ENCODE measurements at places on chromosomes 12 and 14.

DNA sequence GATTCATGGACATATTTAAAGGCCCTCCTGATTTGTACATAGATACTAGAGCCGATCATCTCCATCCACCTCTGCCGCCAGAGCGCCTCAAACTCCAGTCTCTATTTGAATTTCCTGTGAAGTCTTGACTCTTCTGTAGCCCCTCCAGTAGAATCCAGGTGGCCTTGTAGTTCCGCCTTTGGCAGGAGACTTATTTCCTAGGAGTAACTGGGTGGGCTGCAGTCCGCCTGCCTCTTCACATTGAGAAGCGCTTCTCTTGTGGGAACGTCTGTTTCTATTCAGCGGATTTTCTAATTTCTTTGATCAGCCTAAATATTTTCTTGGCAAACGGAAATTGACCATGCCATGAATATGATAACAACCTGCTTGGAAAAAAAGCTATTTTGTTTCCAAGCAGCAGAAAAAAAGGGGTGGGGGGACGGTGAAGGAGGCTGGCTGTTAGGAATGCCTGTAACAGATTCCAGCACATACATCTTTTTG lies 9.0 kb upstream of the SIX1 start:
- no peak for DNase-seq

- DNase-seq, result no peak
Observed at GRCh38 chr12:52924764-52925716, 20.2 kb upstream of the KRT8 start.

DNA sequence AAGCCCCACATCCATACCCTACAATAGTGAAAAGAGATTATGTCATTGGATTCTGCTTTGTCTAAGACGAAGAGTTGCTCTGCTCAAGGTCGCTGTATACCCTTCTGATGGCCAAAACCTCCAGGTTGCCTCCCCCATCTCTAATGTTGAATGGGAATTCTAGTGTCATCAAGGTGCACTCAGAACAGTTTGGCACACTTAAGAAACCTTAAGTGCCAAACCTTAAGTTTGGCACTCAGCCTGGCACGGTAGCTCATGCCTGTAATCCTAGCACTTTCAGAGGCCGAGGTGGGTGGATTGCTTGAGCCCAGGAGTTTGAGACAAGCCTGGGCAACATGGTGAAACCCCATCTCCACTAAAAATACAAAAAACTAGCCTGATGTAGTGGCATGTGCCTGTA lies 1245.6 kb upstream of the SEL1L start:
- no peak for DNase-seq

- peak; percentile 21 for DNase-seq
Observed at GRCh38 chr14:49851813-49852212, 775 bp downstream of the NEMF start.

- no peak for DNase-seq
Observed at GRCh38 chr14:97166497-97166896, 369.3 kb downstream of the VRK1 start.

DNA sequence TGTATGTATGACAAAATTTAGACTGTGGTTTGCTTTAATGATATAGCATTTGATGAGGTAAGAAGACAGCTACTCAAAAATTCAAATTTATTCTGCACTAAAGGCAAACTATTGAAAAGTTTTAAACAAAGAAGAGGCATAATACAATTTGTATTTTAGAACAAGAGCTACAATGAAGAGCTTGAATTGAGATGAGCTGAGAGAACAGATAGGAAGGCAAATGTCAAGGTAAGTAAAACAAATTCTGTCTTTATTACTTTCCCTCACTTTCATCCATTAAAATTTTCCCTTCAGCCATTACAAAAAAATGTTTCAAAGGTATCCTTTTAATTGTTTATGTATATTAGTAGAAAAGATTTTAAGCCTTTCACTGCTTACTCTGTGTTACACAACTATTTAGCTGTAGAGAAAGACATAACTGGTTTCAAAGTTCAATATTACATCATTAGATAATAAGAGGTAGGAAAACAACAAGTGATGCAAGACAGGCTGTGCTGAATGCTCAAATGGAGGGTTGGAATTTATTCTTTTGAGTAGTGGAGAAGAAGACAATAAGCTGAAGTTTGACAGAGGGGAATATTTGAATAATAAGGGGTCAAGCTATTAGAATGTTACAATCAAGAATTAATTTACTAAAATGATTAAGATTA lies 1334.1 kb downstream of the FSCB start:
- no peak for DNase-seq

GRCh38 chr12:8064131-8064530 lies 2.0 kb downstream of the C3AR1 start:
- no peak for DNase-seq

DNA sequence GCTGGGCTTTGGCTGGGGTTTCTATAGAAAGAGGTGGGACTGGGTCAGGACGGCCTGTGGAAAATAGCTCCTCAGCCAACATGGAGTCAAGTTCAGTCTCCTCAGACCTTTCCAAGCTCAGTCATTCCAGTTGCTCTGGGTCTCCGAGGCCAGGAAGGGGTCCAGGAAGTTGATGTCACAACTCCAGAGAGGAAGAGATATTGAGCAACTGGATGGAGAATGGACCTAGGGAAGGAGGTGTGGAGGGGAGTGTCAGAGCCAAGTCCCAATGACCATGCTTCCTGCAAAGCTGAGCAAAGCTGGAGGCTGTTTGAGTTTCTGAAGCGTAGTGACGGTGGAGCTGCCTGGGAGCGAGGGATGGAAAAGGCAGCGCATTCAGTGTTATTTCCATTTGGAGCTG lies 86.1 kb downstream of the SLC24A4 start:
- DNase-seq, result no peak

DNA sequence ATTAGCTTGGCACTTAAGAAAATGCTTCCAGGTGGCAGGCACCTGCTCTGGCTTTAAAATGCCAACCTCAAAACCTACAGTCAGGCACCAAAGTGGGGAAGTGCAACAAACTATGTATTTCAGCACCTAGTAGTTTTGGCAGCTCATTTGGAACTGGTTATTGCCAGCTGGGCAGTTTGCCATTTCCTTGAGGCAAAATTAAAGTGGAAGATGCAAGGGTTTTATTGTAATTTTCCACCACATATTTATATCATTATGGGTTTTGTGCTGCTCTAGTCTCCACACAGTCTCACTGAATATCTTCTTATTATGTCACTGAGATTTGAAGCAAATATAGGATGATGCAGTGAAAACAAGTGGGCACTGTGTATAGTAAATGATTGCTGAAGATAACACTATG lies 117.0 kb downstream of the PRKD1 start:
- no peak for DNase-seq

DNA sequence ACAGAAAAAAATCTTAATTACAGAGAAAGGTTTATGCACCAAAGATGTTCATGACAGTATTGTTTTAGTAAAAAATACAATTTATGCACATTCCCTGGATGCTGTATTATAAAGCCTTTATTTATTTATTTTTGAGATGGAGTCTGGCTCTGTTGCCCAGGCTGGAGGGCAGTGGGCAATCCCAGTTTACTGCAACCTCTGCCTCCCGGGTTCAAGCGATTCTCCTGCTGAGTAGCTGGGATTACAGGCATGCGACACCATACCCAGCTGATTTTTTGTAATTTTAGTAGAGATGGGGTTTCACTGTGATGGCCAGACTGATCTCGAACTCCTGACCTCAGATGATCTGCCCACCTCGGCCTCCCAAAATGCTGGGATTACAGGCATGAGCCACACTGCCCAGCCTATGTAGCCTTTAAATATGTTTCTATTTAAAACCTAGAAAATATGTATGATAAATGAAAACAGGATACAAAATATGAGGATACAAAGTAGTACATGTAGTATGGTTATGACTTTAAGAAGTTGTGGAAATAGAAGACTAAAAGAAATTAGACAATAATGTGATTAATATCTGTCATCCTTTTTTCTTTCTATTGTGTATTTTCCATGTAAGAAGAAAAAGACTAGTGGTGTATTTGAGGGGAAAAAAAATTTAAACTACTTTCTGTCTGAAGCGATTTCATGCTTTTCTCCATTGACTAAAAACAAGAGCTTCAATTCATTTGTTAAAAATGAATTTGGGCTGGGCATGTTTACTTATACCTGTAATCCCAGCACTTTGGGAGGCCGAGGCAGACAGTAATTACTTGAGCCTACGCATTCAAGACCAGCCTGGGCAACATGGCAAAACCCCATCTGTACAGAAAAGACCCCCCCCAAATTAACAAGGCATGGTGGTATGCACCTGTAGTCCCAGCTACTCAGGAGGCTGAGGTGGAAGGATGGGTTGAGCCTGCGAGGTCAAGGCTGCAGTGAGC lies 13.1 kb downstream of the ATF1 start:
- DNase-seq, result no peak

DNA sequence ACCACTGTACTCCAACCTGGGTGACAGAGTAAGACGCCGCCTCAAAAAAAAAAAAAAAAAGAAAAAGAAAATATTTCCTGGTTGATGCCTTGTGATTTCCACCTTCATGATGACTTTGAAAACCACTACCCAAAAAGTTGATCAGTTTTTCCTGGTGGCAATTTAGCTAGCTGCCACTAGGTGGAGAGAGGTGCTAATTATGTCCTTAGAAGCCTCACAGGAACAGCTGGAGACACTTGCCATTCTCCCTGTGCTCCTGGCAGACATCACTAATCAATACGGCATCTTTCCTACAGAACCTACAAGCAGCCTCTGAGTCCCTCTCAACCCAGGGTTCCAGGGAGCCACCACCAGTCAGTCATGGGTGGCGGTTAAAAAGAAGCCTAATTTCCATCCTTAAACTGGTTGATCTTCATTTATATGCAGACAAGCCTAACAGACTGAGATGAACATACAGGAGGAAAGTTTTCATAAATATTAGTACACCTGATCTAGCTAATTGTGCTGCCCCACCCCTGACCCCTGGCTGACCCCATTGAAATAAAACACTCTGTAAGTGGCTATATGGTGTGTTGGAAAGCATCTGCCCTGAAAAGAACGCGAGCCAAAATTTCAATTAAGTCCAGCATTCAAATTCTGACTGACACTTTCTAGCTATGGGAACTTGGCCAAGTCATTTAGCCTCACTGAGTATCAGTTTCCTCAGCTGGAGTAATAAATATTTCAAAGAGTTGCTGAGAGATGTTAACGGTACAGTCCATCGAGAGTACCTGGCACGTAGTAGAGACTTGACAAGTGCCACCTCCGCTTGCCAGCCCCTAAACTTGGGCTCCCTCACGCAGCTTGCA lies 6.2 kb upstream of the OAS1 start:
- DNase-seq, result peak; percentile 9

GRCh38 chr14:63833728-63834127 lies 19.1 kb upstream of the SYNE2 start:
- DNase-seq, result no peak

GRCh38 chr12:116959198-116959460 lies 48.4 kb downstream of the FBXW8 start:
- no peak for DNase-seq

DNA sequence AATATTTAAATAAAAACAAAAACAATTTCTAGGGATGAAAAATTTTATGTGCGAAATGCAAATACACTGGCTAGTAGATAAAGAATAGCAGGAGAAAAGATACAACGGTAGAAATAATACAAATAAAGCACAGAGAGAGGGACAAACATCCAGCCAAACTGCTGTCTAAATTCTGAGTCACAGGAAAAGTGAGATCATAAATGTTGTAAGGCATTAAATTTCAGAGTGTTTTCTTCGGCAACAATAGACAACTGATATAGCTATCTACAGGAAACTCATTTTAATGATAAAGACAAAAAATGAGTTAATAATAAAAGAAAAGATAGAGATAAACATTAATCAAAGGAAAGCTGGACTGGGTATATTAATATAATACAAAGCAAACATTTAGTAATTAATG lies 122.2 kb downstream of the NTS start:
- DNase-seq, result no peak

DNA sequence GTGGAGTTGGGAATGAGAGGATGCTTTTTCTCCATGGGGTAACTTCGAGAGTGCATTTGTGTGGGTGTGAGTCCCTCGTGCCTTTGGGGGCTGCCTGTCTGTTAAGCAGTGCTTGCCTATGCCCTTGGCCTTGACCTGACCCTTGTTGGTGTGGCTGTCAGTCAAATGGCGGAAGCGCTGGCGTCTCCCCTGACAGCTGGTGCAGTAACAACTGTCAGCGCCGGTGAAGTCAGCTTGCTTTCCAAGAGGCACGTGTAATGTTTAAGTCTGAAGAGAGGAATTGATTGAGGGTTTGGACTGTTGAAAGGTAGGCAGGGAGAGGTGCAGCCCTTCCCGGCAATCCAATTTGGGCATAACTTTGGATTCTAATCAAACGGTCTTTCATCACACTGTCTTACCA lies 211.3 kb downstream of the AACS start:
- DNase-seq, result no peak

- no peak for DNase-seq
Observed at GRCh38 chr12:88580051-88580871, at the start of gene KITLG. Gene KITLG (minus strand): TSS chr12:88580471. CDS start chr12:88580278, 193 bp downstream.

GRCh38 chr12:24695657-24696329 lies 253.1 kb downstream of the BCAT1 start:
- peak; percentile 22 for DNase-seq

- DNase-seq, result no peak
Observed at GRCh38 chr12:89352242-89352491, 134 bp downstream of the DUSP6 start.

DNA sequence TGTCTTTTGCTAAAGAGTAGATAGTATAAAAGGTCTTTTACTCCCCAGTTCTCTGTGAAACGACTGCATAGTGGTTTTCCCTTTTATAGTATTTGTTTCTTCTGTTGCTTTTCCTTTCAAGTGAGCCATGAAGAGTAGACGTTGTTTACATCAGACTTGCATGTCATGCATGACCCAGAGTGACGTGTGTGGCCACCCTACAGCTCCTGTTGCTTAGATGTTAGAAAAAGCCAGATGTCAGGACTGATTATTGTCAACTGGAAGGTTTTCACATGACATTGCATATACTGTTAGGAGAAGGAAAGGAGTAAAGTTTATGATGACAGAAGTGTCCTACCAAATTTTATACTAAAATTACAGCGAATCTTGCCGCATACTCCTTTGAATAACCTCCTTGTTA lies 1.3 kb upstream of the RD3L start:
- peak; percentile 83 for DNase-seq

- DNase-seq, result no peak
Observed at GRCh38 chr14:103862393-103862782, 15.0 kb upstream of the PPP1R13B start.

- no peak for DNase-seq
Observed at GRCh38 chr12:93679308-93679925, 2.2 kb downstream of the CRADD start.

GRCh38 chr12:52280796-52281560 lies 6.5 kb downstream of the KRT86 start:
- DNase-seq, result no peak

- no peak for DNase-seq
Observed at GRCh38 chr14:74628418-74628817, 16.4 kb upstream of the LTBP2 start.
